Spleen (tissue), 13 donors: ENCODE measurements at places on chromosomes 13 and 19. TPM values are rescaled to one million over a fixed set of nuclear protein-coding genes. Genes with fewer than 3 reads are reported as not detected.

GRCh38 chr13:66154976-66155375 is 1075.2 kb downstream of the PCDH9 start:
- H3K4me3 ChIP-seq: no peak overlapping the region
- H3K27me3 ChIP-seq: no peaks in the 10 kb centered on the region
- H3K27ac ChIP-seq: no peak overlapping the region
- no peaks in the 10 kb centered on the region for H3K4me1 ChIP-seq

DNA sequence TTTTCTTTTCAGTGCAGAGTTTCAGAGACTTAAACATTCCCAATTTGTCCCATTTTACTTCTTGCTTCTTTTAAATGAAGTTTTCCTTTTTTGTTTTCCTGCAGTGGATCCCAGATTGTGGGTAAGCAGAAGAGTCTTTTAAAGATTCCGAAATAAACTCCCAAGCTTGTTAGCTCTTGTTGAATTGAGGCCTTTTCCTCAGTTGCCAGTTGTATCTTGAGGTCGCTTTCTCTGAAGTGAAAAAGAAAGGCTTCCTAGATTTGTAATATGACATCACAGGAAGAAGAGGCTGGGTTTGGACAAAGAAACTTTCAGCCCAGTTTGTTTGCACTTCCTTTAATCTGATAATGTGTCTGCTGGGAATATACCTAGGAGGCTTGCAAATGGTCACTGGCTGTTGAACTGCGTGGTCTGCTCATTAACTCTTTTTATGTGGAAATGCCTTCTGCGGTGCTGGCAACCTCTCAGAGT is at the start of gene LPAR6:
TSS of gene LPAR6 (minus strand) at position 233 of the 471 bp plus-strand sequence. CDS start 690 bp downstream, outside the sequence.
- H3K27ac ChIP-seq: peak within 1 kb of the TSS; percentile 87
- H3K4me1 ChIP-seq: peaks cover 16% of the 10 kb centered on the region
- peaks cover 27% of the 10 kb centered on the region for H3K36me3 ChIP-seq
- peak within 1 kb of the TSS; percentile 69 for H3K4me3 ChIP-seq

DNA sequence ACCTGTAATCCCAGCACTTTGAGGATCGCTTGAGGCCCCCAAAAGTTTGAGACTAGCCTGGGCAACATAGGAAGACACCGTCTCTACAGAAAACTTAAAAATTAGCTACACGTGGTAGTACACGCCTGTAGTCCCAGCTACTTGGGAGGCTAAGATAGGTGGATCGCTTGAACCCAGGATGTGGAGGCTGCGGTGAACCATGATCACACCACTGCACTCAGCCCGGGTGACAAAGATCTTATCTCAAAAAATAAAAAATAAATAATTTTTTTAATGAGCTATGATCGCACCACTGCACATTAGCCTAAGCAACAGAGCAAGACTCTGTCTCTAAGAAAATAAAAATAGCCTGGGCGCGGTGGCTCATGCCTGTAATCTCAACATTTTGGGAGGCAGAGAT is 6.6 kb downstream of the RCBTB2 start:
- H3K36me3 ChIP-seq: peaks cover 8% of the 10 kb centered on the region
- no peak for DNase-seq
- H3K27ac ChIP-seq: peak overlapping the region; percentile 13
- no peaks in the 10 kb centered on the region for H3K27me3 ChIP-seq
- H3K4me3 ChIP-seq: no peak overlapping the region
- H3K4me1 ChIP-seq: peaks cover 7% of the 10 kb centered on the region

GRCh38 chr19:46917002-46917401 is 56.2 kb downstream of the ARHGAP35 start:
- no peak overlapping the region for H3K4me3 ChIP-seq
- no peak for DNase-seq
- peaks cover 15% of the 10 kb centered on the region for H3K36me3 ChIP-seq
- H3K27me3 ChIP-seq: no peaks in the 10 kb centered on the region
- H3K27ac ChIP-seq: no peak overlapping the region

DNA sequence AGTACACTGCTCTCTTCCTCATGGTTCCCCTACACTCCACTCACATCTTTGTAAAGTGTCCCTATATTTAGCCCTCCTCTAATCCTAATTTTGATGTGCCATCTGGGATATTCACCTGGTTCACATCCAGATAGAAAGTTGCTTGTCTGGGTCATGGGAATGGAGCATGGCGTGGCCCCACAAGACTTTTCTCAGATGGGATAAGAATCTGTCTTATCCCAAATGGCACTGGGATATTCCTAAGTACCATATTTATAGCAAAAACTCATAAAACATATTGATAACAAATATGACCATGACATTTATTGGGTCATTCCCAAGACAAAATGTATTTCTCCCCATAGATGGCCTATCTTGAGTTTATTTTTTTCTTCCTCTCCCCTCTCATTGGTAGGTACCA is 49.5 kb upstream of the POMP start:
- no peaks in the 10 kb centered on the region for H3K27me3 ChIP-seq
- H3K4me3 ChIP-seq: no peak overlapping the region
- H3K27ac ChIP-seq: no peak overlapping the region
- peaks cover 10% of the 10 kb centered on the region for H3K4me1 ChIP-seq

GRCh38 chr19:2291185-2291751 is 9.3 kb upstream of the PEAK3 start:
- peak overlapping the region; percentile 93 for H3K27ac ChIP-seq
- H3K36me3 ChIP-seq: peaks cover 5% of the 10 kb centered on the region
- peak overlapping the region; percentile 56 for H3K4me3 ChIP-seq
- peak; percentile 85 for DNase-seq

DNA sequence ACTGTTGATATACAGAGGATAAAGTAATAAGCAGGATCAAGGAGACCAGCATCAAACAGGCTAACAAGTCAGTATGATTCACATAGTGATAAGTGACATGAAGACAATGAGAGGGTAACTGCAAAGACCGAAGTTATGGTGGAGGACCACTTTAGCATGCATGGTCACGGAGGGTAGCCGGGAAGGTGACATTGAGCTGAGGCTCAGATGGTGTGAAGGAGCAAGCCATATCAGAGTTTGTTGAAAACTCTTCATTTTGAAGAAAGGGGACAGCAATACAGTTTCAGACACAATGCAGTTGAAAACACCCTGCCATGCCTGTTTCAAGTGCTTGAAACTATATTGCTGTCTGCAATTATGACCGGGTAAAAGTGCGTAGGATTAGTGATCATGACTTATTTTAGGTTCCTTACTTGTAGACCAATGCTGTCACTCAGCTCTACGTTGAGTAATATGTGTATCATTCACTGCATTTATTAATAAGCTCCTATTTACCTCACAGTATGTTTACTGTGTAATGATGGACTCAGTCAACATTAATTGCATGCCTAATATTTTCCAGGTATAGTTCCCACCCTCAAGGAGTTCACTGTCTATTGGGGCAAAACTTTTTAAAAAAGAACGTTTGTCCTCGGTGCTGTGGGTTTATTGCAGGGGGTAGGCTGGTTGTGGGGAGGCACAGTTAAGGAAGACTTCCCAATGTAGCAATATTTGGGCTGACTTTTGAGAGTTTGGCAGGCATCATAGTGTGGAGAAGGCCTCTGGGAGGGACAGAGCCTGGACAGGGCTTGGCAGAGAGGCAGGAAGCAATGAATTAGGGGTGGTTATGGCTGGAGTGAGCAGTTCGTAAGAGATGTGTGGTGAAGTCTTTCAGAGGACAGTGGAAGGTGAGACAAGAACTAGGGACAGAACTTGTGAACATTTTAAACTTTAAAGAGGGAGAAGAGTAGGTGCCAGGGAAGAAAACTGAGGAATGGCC is 3.2 kb downstream of the UBAC2 start:
- peaks cover 39% of the 10 kb centered on the region for H3K4me1 ChIP-seq
- no peak for DNase-seq
- peaks cover 4% of the 10 kb centered on the region for H3K36me3 ChIP-seq
- H3K27ac ChIP-seq: peak overlapping the region; percentile 45

- no peak for DNase-seq
- no peaks in the 10 kb centered on the region for H3K27me3 ChIP-seq
- H3K27ac ChIP-seq: no peak overlapping the region
- H3K4me1 ChIP-seq: peaks cover 65% of the 10 kb centered on the region
- H3K4me3 ChIP-seq: no peak overlapping the region
- no peaks in the 10 kb centered on the region for H3K36me3 ChIP-seq
These were observed 13.2 kb downstream of the RASA3 start for GRCh38 chr13:114119196-114119595.

DNA sequence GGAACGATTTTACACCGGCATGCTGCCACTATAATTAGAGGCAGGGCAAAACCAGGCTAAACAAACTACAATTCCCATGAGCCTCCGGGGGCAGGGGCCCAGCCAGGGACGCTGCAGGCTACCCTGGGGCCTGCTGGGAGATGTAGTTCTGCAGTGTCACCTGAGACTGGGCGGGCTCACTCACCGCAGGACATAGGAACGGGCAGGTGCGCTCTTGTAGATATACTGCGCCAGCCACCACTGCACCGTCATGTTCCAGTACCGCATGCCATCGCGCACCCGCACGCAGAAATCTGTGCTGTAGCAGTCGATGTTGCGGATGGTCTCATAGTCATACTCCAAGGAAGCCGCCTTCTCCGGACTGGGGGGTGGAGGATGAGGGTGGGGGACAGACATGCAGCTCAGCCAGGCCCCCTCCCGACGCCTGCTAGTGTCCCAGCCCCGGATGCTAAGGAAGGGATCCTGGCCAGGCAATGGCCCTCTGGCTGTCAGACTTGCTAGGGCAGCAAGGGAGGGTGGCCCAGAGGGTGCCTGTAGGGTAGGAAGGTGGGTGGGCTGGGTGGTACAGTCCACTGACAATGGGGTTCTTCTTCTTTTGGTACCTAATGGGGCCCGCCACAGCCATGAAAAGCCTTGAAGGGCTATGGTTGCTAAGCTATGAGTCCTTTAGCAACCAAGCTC is 5.8 kb upstream of the TMC4 start:
- H3K4me1 ChIP-seq: peaks cover 6% of the 10 kb centered on the region
- H3K36me3 ChIP-seq: peaks cover 21% of the 10 kb centered on the region
- H3K4me3 ChIP-seq: no peak overlapping the region
- DNase-seq: peak; percentile 78

GRCh38 chr13:30301827-30302226 is 5.5 kb downstream of the KATNAL1 start:
- H3K4me1 ChIP-seq: peaks cover 29% of the 10 kb centered on the region
- no peaks in the 10 kb centered on the region for H3K27me3 ChIP-seq
- no peak overlapping the region for H3K4me3 ChIP-seq
- DNase-seq: no peak
- H3K27ac ChIP-seq: no peak overlapping the region

- peak within 1 kb of the TSS; percentile 37 for H3K27ac ChIP-seq
- peak; percentile 85 for DNase-seq
- H3K4me3 ChIP-seq: peak within 1 kb of the TSS; percentile 14
- peaks cover 31% of the 10 kb centered on the region for H3K27me3 ChIP-seq
- no peaks in the 10 kb centered on the region for H3K36me3 ChIP-seq
- H3K4me1 ChIP-seq: peaks cover 16% of the 10 kb centered on the region
These were observed at the start of gene ZNF541 for GRCh38 chr19:47573071-47574026. Gene ZNF541, minus strand, starts transcription at chr19:47573148. Its CDS starts 17,292 bp downstream, at chr19:47555856.

The ERICH4 gene
- not detected for total RNA-seq

The ZNF285 gene
- 4.2 TPM for total RNA-seq

The EID2 gene
- 9.7 TPM for total RNA-seq

The CYP4F8 gene
- total RNA-seq: not detected

The POSTN gene
- 0.25 TPM for total RNA-seq
